ENCODE measurements at places on chromosomes 12 and 14. TPM values are rescaled to one million over a fixed set of nuclear protein-coding genes. Genes with fewer than 3 reads are reported as not detected.

GRCh38 chr12:51746416-51746815 lies 102.1 kb downstream of the FIGNL2 start:
- no peak for DNase-seq

DNA sequence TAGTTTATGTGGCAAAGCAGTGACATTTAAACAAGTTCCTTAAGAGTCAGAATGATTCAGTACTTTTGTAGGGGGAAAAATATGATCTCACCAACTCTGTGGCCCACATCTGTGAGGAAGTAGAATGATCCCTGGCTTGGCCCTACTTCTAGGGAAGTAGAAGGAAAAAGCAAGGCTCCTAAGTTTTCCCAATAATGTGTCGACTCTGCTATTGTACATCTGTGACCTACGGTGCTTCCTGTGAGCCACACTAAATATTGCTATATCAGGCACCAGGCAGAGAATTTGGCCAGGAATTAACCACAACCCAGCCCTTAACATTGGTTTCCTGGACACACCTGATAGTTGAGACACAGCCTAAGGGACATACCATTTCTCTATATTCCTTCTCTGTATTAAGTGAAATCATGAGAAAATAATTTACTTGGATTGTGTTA lies 9.3 kb upstream of the NID2 start:
- DNase-seq: peak; percentile 43

- no peak for DNase-seq
Measured at GRCh38 chr14:93015064-93015463, 92.1 kb downstream of the CHGA start.

- no peak for DNase-seq
Measured at GRCh38 chr12:115708801-115709200, 568.7 kb downstream of the MED13L start.

DNA sequence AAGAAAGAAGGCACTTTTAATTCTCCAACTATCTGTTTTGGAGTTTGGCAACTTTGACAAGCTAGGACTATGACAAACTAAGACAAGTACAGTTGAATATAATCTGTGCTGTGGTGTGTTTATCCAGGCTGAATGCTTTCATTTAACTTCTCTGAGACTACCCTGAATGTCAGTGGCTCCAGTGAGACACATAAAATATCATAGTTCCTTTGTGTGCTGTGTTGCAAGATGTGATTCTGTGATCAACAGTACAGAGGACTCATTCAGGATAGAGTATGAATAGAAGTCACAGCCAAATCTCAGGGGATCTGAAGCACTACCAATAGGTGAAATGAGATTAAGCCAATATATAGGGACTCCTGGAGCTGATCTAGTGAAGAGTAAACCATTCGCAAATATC lies 876.9 kb upstream of the FBXO33 start:
- no peak for DNase-seq

DNA sequence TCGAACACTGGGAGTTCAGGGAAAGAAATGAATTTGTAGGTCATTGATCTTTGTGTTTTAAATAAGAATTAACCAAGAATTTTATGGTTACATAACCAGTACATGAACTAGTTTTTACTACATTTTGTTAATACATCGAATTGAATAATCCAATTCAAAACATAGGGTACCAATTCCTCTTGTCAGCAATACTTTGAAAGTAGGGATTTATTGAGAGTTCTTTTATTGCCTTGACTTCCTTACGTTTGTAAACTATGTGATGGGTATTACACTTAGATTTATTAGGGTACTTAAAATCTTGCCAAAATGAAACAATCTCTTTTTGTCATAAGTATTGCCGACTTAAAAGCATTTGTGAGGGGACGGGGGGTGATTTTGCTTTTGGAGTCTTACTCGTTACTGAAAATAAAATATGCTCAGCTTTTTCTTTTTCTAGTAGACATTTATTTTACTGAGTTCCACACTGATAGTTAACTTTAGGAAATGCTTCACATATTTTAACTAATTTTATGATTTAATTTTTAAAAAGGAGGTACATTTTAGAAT lies 22.4 kb downstream of the SOCS2 start:
- no peak for DNase-seq

- peak; percentile 20 for DNase-seq
Measured at GRCh38 chr12:78641837-78642423, 222.6 kb upstream of the SYT1 start.

GRCh38 chr12:93802293-93802692 lies 125.1 kb downstream of the CRADD start:
- DNase-seq: no peak

DNA sequence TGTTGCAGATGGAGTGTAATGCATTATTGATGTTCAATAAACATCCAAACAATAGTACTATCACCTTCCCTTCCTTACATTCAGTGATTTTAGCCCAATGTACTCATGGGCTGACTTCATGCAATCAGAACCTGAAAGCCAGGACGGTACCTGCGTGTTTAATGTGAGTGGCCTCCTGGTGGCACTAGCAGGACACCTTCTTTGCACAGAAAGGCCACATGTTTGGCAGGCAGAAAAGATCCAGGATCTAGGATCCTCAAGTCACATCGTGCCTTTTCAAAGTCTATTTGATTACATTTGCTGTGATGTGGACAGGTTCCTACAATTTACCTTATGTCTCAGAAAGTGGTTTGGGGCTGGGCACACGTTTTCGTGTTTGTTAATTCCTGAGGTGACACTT lies 82.9 kb downstream of the NEDD1 start:
- DNase-seq: peak; percentile 7

GRCh38 chr14:68692216-68692615 lies 100.7 kb downstream of the ZFP36L1 start:
- DNase-seq: no peak

Gene LMBR1L
- 25.0 TPM for total RNA-seq

Gene AHNAK2
- total RNA-seq: 88.2 TPM

DNA sequence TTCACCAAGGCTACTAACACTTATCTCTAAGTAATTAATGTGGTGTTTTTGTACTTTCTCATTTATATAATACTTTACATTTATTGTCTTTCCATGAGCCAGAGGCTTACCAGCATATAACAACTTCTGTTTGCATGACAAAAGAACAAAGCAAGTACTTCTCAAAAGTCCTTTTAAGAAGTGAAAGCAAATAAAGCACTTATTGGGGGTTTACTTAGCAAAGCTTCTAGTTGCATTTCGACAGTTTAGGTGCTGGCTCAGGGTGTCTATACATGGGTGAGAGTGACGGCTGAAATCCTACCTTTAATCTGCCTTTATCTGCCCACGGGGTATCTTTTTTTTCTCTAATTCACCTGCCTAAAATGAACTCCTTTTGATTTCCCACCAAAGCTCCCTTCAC lies 21.0 kb upstream of the DCN start:
- no peak for DNase-seq

Gene CLEC14A
- total RNA-seq: not detected

Gene HOXC12
- 0.38 TPM for total RNA-seq

Gene FIGNL2
- 0.13 TPM for total RNA-seq

Gene ABCD2
- 0.06 TPM for total RNA-seq

Gene MAP3K9
- total RNA-seq: 0.38 TPM

- peak; percentile 78 for DNase-seq
Measured at GRCh38 chr14:80987235-80988032, 32.0 kb downstream of the TSHR start.

- DNase-seq: peak; percentile 56
Measured at GRCh38 chr14:93994919-93995682, 2.0 kb upstream of the CCDC197 start.

GRCh38 chr14:77498120-77498979 lies at the start of gene ISM2:
Gene ISM2, minus strand, starts transcription at chr14:77498816. Its CDS starts 23 bp downstream, at chr14:77498793.
- DNase-seq: peak; percentile 8

Gene C12orf54
- total RNA-seq: not detected

GRCh38 chr12:132352896-132353800 lies 23.8 kb upstream of the GALNT9 start:
- DNase-seq: no peak

- no peak for DNase-seq
Measured at GRCh38 chr12:126792411-126792810, 1474.6 kb upstream of the TMEM132C start.

DNA sequence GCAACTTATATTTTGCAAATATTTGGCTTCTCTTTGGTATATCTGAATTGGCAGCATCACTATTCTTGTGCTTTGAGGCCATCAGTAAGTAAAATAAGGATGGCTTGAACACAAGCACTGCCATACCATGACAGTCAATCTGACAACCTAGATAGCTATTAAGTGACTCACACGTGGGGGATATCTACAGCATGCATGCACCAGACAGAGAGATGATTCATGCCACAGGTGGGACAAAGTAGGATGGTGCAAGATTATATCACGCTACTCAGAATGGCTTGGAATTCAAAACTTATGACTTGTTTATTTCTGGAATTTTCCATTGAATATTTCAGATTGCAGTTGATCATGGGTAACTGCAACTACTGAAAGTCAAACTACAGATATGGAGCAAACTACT lies 675.6 kb upstream of the MDGA2 start:
- no peak for DNase-seq

DNA sequence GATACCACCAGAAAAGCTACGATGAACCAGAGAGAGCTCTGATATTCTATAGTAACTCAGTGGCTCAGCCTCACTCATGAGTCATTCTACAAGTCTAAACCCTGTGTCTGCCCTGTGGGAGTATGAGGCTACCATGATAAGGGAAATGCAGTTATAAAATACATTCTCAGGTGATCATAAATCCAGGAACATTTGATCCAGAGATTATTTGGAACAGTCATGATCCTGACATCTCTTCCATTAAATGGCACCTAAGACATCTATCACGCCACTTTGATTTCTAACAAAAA lies 202.6 kb upstream of the RASSF8 start:
- no peak for DNase-seq

- DNase-seq: no peak
Measured at GRCh38 chr12:67794161-67794560, 145.6 kb downstream of the DYRK2 start.

DNA sequence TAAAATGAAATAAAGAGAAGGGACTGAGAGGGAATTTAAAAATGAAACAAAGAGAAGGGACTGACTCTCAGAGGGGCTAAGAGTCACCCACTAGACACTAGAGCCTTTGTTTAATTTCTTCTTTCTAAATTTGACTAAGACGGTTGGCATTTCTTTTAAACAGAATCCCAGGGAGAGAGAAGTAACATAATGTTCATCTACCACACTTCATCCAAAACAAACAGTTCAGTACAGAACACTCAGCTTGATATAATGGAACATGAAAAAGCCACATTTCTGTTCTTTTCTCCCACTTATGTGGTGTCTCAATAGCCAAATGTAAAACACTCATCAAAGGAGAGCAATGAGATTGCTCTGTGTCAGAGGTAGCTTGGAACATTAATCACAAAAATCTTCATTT lies 10.1 kb upstream of the NT5DC3 start:
- peak; percentile 81 for DNase-seq

DNA sequence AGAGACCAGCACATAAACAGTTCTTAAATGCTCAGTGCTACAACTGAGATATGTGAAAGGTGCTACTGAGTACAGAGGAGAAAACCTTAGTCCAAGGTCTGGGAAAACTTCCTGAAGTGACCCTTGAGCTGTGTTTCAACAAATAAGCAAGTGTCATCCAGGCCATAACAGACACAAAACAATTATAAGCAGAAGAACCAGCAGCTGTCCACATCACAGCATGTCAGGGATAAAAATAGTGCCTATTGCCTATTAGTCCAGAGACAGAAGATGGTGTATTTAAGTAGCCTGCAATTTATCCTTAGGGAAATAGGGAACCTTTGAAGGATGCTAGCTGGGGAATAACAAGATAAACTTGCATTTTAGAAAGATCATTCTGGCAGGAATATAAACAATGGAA lies 237.8 kb downstream of the SPTSSA start:
- DNase-seq: no peak

Gene CMA1
- total RNA-seq: not detected
